Ovary (tissue), 10 donors: ENCODE measurements at places on chromosomes 13 and 19. TPM values are rescaled to one million over a fixed set of nuclear protein-coding genes. Genes with fewer than 3 reads are reported as not detected.

GRCh38 chr19:3387645-3388589 is 21.5 kb downstream of the NFIC start:
- DNase-seq: peak; percentile 80

DNA sequence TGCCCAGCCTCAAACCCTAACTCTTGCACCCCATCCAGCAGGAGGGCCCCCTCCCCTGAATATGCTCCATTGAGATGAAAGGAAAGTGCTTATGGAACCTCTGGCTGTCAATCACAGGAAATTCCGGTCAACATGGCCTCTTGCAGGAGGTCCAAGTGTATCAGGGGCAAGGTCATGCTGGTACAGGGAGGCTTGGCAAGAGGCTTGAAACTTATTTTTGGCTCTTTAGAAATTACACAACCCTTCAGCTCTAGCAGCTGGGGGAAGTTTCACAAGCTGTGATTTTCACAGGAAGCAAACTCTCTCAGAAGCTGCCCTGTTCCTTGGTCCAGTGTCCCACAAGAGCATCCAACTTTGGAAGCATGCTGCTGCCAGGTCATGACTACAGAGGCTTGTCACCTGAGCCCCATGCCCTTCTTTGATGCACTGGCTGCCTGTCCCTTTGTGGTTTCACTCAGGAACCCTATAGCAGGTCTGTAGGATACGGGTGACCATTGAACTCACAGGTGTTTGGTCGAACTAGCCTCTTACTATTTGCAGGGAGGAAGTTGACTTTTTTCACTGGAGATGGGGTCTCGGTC is 8.4 kb downstream of the ASF1B start:
- no peak for DNase-seq

Gene OLFM2
- 13.0 TPM for total RNA-seq

- DNase-seq: no peak
Measured at GRCh38 chr13:57631596-57632275, at the start of gene PCDH17. Gene PCDH17, plus strand, starts transcription at chr13:57631744. Its CDS starts 803 bp downstream, at chr13:57632547.

DNA sequence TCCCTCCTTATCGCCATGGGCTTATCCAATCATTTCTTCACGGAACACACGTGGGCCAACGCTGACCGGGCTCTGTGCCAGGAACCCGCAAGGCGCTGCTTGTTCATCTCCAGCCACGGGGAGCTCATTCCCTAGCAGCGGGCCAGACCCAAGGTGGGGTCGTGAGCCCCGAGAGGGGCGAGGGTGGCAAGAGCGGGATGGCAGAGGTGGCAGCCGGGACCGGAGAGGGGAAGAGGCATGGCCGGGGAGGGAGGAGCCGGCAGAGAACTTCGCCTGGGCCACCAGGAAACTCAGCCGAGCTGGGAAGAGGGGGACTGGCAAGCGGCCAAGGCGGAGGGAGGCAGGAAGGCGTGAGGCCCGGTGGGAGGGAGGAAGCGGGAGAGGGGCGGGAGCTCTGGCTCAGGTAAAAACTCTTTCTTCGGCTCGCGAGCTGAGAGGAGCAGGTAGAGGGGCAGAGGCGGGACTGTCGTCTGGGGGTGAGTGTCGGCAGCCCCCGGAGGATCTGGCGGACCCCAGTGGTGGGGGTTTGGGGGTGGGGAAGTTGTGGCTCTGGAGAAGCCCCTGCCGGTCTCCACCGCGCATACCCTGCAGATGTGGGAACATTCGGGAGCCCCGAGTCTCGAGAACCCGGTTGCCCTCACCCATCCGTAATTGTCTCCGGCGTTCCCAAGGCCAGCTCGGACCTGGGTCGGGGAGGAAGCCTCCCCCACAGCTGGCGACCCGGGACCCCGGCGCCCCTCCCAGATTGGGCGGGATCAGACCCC is at the start of gene B3GNT3:
Gene B3GNT3 (plus strand): TSS at position 408 of the 764 bp plus-strand sequence. CDS start 12,670 bp downstream, outside the sequence.
- no peak for DNase-seq

DNA sequence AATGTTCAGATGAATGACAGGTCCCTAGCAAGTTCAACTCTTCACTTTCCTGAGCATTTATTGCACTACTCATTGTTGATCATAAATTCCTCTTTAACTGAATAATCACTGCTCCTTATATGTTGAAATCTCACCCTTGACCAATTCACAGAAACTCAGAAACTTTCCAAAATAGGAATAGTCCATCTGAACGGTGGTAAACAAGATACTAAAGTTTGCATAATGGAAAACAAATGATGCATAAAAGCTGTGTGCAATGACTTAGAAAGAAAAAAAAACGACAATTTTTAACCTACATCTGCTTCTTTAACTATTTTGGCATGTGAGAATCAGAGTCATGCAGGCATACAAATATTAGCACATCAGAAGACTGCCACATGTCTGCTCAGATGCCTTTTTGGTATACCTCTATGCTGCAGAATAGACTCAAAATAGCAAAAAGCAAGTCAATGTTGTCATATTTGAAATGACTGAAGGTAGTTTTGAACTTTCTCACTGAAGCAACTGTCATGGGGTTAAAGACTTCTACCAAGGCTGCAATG is 34.8 kb downstream of the SLC10A2 start:
- DNase-seq: no peak

Gene ZNF829
- total RNA-seq: 7.5 TPM

Gene TTYH1
- total RNA-seq: 7.5 TPM

Gene CLASRP
- total RNA-seq: 65.0 TPM

DNA sequence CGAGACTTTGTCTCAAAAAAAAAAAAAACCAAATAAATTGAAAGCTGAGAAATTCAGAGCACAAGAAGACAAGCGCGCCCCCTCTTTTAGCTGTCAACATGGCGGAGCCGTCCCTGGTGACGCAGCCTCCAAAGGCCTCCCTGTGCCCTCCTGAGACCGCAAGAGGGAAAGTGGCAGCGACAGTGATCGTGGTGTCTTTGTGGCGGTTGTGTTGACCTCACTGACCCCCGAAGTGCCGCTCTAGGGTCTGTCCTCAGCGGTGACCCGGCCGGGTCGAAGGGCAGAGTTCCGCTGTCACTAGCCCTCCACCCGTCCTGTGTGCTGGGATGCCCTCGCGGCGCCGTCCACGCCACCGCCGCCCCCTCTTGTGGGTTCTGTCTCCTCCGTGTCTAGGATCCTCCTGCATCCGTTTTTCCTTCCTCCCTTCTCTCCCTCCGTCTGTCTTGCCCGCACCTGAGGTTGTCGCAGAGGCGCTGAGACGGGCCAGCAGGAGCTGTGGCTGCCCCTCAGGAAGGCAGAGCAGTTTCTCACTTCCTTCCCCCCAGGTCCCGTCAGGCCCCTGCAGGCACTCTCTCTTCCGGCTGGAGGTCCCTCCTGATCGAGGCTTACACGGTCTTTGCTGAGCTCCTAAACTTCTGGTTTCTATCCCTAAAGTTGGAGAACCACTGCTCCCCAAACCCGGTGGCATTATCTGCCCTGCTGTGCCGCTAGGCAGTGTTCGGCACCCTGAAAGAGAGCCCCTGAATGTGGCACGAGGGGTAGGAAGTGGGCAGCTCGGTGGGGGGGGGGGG is 7.2 kb downstream of the UHRF1 start:
- no peak for DNase-seq

DNA sequence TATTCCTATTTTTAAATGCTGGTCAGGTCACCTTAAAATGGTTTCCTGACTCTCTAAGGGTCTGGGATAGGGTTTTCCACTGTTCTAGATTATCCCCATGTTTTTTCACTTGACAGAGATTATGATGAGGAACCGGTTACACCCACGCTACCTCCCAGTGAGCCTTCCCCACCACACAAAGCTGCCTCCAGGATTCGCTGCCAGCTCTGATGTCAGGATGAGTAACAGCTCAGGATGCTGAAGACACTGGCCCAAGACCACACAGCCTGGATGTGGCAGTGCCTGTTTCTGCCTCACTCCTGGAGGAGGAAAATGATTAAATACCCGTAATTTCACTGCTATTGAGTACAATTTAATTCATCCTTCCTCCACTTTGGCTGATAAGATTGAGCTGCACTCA is 22.9 kb downstream of the ZNF114 start:
- no peak for DNase-seq

Gene CRLF1
- not detected for total RNA-seq

Gene CDX2
- not detected for total RNA-seq

Gene ADGRE3
- not detected for total RNA-seq

Gene RASL11A
- 7.8 TPM for total RNA-seq

Gene PBX4
- 1.9 TPM for total RNA-seq

GRCh38 chr19:35279985-35280821 is 2.1 kb upstream of the HAMP start:
- no peak for DNase-seq

DNA sequence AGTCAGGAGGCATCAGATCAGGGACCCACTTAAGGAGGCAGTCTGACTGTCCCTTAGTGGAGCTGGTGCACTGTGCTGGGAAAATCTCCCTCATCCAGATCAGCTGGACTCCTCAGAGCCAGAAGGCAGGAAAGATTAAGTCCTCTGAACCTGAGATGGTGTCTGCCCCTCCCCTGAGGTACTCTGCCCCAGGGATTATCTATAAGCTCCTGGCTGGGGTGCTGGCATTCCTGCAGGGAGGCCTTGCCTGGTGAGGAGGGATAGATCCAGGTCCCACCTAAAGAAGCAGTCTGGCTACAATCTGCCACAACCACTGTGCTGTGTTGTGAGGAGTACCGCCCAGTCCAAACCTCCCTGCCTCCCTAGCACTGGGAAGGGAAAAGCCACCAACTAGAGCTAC is 81.2 kb downstream of the NHLRC3 start:
- no peak for DNase-seq
